ENCODE measurements at places on chromosomes 6 and 20.

DNA sequence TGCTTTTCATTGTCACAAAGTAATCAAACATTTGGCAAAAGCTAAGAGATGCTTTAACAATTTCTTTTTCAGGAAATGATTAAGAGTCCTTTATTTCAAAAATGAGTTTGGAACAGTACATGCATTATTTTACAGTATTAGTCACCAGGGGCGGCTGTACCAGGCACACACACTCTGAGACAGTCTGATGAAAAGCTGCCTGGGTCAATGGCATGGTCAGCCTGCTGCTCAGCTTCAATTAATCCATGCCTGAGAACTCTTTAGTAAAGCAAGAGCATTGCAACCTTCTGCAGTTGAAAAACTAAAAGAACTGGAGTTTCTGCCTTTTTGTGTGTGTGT lies 105.5 kb downstream of the TULP4 start:
- peak; percentile 76 for DNase-seq

- no peak for DNase-seq
Measured at GRCh38 chr6:147065786-147066185, 138.4 kb upstream of the STXBP5 start.

DNA sequence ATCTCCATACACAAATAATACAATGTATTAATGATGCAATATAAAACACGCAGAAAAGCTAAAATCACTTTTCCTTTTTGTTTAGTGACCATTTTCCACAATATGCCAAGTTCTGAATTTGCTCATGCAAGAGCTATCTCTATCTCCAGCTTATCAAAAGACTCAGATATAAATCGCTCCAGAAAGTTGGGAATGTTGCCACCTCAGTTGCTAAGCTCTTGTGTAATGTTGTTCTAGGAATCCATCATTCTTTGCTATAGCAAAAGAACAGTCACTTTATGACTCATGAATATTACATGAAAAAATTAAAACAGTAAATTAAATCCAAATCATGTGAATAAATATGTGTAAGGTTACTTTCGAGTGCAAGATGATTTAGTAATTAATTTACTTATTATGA lies 8.7 kb downstream of the PLAGL1 start:
- DNase-seq: peak; percentile 8

- DNase-seq: peak; percentile 1
Measured at GRCh38 chr6:114581293-114581692, 238.5 kb upstream of the HS3ST5 start.

- peak; percentile 98 for DNase-seq
Measured at GRCh38 chr6:6969761-6970223, 138.0 kb upstream of the RREB1 start.

- DNase-seq: no peak
Measured at GRCh38 chr6:169763881-169764280, 12.5 kb downstream of the ERMARD start.

DNA sequence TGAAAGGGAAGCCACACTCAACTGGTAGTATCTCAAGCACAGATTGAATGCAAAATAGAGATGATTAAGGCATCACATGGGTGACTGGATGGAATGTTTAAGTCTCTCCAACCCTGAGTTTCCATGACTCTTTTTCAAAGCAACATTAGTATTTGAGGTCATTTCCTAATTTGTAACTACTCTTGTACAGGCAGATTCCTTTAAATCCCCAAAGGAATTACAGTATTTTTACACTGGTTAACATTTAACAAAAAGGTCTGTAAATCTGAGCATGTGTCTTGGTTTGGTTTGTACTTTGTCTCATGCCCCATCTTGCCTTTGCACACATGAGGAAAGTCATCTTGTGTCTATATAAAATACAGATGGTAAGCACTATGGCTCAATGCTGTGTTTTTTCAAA lies 15.1 kb downstream of the RMND1 start:
- no peak for DNase-seq

Data from PC-3 (cell line).